ENCODE measurements at places on chromosomes 7 and 10.

- peak; percentile 13 for DNase-seq
Measured at GRCh38 chr7:64463636-64464375, 99.1 kb downstream of the ZNF680 start.

DNA sequence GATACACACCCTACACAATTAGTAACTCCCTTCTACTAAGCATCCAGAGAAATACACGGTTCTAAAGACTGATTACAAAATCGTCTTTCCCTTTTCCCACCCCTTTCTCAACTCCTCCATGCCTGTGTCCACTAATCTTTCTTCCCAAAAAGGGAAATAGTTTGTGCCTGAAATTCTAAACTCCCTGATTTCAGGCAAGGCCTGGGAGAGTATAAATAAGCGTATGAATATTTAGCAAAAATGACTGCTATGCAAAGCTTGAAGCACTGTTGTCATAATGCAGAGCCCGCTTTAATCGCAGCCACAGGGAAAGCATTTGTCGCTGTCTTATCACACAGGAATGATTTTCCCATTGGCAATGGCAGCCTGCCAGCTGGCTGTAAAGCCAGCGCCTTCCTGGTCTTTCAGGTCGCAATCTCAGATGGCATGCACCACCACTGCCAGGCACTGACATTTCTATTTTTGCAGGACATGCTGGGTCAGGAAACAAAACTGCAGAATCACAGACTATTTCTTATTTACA is 142.9 kb upstream of the PCGF5 start:
- DNase-seq: no peak

DNA sequence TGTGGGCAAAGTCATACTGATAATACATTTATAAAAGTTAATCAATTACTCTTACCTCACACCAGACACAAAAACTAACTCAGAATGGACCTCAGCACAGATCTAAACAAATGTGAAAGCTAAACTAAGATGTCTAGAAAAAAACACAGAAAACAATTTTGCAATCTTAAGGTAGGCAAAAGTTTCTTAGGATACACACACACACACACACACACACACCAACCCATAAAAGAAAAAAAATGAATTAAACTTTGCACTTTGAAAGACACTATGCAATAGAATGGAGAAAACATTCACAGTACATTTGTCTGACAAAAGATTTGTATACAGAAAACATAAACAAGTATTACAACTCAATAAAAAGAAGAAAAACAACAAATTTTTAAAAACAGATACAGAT is 70.8 kb upstream of the ZNRF2 start:
- DNase-seq: no peak

DNA sequence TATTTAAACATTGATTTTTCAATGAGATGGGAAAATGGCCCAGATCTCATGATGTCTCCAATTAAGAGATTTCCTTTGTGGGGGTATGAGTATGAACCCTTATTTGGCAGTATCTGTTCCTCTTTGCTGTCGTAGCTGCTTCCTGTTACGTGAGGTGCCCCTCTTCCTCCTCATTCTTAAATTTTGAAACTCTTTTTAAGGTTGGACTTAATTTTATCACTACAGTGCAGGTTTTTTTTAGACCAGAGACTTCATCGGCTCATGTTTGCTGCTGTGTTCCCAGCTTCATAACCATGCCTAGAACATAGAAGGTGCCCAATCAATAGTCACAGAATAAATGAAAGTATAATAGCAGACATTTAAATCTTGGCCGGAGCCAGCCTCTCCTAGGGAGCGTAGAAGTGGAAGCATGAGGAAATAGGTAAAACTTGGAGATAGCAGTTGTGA is 2.4 kb downstream of the MIOS start:
- DNase-seq: no peak

DNA sequence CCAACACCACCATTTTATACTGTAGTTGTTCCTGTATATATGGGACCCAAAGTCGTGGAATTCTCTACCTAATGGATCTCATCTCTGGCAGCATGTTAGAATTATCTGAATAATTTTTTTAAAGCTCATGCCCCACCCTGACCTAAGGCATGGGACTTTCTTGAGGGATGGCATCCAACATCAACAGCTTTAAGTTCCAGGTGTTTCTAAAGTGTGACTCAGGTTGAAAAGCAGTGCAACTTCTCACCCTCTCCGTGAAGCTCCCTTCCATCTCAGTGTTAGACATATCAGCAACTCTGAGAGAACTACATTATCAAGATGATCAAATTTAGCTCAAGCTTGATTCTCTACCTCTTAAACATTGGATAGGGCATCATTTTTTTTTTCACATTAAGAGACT is 18.1 kb upstream of the RAB18 start:
- no peak for DNase-seq

- DNase-seq: no peak
Measured at GRCh38 chr10:108775911-108776475, 1147.3 kb downstream of the XPNPEP1 start.
